NCI-H82 (cell line): ENCODE measurements at places on chromosomes 16 and 17.
A peak's percentile ranks its signal among the peaks of the same experiment; 100 is the strongest.

DNA sequence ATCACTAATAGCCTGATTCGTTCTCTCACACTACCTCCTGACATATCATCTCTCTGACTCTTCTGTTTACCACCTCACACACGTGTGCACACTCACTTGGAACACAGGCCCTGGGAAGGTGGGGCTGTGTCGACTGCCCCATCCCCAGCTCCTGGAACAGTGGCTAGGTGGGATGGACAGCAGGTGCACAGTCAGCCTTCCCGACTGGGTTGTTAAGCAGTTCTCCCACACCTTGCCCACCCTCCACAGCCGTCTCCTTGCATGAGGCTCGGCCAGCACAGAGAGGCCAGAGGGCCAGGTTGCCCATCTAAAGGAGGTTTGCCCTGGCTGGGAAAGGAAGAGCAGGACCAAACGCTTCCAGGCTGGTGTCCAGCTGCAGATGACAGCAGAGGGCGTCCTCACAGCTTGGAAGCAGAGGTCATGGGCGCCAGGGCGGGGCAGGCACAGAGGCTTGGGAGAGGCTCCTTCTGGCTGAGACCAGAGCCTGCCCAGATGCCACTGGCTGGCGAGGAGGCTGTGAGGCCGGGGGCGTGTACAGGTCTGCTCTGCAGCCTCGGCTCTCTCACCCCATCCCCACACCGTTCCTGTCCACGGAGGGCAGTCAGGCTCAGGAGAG lies 92.8 kb downstream of the AMFR start:
- DNase-seq = no peak

GRCh38 chr16:30355954-30356308 lies 823 bp upstream of the CD2BP2 start:
- no peak for DNase-seq

DNA sequence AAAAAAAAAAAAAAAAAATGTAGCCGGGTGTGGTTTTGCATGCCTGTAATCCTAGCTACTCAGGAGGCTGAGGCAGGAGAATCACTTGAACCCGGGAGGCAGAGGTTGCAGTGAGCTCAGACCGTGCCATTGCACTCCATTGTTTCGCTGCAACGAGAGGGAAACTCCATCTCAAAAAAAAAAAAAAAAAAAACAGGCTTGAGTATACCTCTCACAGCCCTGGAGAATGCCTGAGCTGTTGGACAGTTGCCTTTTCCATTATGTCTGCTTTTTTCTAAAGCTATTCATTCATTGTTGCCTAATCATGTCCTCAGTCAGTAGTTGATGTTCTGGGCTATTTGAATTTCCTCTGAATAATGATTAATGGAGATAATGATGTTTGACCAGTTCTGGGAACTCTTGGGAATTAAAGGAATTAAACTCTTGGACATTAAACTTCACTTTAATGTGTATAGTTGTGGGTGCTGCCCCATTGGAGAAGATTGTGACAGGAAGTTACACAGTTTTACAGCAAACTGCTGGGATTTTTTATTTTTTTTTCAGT lies 11.8 kb downstream of the HMOX2 start:
- no peak for DNase-seq

- peak; percentile 18 for DNase-seq
Observed at GRCh38 chr17:31699281-31699680, 159.8 kb downstream of the COPRS start.

DNA sequence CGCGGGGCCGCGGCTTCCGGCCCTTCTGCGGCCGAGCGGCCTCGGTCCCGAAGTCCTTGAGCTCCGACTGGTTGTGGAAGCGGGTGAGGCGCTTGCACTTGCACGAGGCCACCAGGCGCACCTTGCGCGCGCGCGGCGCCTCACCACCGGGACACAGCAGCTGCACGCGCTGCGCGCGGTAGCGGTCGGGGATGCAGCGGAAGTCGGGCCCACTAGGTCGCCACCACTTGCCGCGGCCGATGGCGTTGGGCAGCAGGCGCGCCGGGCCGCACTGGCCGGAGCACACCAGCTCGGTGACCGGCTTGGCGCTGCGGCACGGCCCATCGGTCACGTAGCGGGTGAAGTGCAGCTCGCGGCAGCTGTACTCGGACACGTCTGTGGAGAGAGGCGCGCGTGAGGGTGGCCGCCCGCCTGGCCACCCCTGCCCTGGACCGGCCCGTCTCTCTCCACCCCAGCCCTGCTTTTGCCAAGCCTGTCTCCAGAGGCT lies 3.2 kb downstream of the SOST start:
- peak; percentile 28 for DNase-seq

DNA sequence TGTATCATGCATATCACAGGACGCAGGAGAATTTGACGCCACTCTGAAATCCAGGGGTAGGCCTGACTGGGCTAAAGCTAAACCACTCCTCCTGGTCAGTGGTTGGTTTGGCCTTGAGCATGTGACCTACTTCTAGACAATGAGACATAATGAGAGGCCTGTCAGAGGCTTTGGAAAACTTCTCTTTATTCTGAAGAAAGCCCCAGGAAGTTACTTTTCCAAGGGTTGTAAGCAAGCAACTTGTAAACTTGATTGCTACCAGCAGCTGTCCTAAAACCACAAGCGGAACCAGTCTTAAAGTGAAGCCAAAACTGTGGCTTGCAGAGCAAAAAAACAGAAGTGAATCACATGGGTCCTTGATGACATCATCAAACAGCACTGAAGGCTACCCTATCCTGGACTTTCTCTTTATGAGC lies 138.2 kb upstream of the COX10 start:
- DNase-seq = no peak

DNA sequence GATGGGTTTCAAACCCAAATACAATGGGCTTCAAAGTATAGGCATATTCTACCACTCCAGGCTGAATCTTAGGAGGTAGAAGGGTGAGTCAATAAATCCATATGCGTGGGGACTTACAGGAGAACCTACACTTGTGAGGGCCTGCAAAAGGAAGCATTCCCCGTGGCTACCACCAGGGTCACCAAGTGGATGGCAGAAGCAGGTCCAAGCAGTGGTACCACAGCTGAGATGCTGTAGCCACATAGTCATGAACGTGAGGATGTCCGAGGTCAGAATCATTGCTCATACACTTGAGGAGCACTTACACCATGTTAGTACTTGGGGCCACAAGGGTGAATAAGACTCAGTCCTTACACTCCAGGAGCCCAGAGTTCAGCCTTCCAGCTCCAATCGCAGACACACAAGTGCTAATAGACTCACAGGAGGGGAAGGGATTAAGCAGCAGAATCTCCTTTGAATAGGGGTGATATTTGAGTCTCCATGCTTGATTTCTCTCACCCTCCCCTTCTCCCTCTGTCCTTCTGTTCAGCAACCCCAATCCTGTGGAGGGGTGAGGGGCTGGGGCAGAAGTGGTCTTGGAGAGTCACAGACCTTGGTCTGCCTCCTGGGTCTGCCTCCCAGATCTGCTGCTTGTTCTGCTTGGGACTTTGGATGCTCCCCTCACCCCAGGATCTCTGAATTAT lies 42.5 kb upstream of the ASIC2 start:
- peak; percentile 46 for DNase-seq

- DNase-seq = peak; percentile 65
Observed at GRCh38 chr17:12790249-12791106, 1.2 kb downstream of the ARHGAP44 start.

- no peak for DNase-seq
Observed at GRCh38 chr17:20961586-20961985, 81.2 kb downstream of the USP22 start.

DNA sequence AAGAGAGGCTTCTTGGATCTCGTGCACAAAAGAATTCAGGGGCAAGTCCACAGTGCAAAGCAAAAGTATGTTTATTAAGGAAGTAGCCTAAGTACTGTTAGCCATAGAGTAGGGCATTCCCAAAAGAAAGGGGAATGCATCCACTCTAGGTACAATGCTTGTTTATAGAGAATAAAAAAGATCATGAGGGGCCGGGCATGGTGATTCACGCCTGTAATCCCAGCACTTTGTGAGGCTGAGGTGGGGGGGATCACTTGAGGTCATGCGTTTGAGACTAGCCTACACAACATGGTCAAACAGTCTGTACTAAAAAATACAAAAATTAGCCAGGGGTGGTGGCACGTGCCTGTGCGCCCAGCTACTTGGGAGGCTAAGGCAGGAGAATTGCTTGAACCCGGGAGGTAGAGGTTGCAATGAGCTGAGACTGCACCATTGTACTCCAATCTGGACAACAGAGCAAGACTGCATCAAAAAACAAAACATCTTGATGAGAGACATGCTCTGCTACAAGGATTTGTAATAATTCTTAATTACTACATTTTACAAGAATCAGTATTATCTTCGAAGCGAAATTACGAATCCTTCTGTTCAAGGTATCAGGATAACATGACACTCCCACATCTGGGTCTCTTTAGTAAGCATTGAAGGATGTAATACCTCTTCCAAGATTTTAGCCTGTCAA lies 191.6 kb downstream of the CPPED1 start:
- DNase-seq = no peak

- no peak for DNase-seq
Observed at GRCh38 chr17:42184713-42185620, at the start of gene HCRT. TSS of gene HCRT (minus strand) at chr17:42185452. CDS start at chr17:42185365, 87 bp downstream.

- no peak for DNase-seq
Observed at GRCh38 chr17:73031472-73031871, 61.0 kb downstream of the SLC39A11 start.

GRCh38 chr16:58020628-58021521 lies 4.7 kb upstream of the MMP15 start:
- DNase-seq = peak; percentile 62

- DNase-seq = no peak
Observed at GRCh38 chr16:89574681-89575246, 794 bp upstream of the CPNE7 start.

DNA sequence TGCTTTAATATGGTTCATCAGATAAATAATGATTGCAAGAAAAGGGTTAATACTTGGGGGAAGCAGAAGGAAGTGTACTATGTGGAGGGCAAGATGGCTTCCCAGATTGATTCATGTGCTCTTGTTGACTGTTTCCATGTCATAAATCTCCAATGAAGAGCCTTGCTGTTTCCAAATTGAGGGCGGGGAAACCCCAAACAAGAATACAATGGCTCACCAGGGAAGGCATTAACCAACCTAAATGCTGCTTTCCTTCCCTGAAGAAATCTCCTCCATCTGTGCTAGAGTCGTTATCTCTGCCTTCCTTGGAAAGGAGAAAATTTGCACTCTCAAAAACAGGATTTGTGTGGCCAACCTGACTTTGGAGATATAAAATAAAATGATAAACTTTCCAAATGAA lies 28.0 kb upstream of the CDH13 start:
- no peak for DNase-seq
